ENCODE measurements at places on chromosomes 5 and 9. TPM values are rescaled to one million over a fixed set of nuclear protein-coding genes. Genes with fewer than 3 reads are reported as not detected.

Gene CACNA1B
- total RNA-seq = 0.19 TPM

Gene MUSK
- total RNA-seq = 1.5 TPM

Gene CLIC3
- total RNA-seq = 1.6 TPM

Gene TPPP
- total RNA-seq = 21.6 TPM

Gene IL17B
- not detected for total RNA-seq

Gene FOXD4
- 0.11 TPM for total RNA-seq

Gene MCTP1
- total RNA-seq = 7.8 TPM

Gene PTGER4
- 6.2 TPM for total RNA-seq

Gene OR1J2
- not detected for total RNA-seq

Gene FGF10
- 0.47 TPM for total RNA-seq

Gene FOXI1
- not detected for total RNA-seq

Gene LIX1
- not detected for total RNA-seq

Gene S100Z
- total RNA-seq = not detected

Gene SPAAR
- total RNA-seq = 6.5 TPM

Gene PCDHGA6
- total RNA-seq = 5.6 TPM

- peak; percentile 48 for DNase-seq
These were observed 52.7 kb downstream of the NDST1 start for GRCh38 chr5:150560401-150561191.

- no peak for DNase-seq
These were observed 297.6 kb downstream of the CDH10 start for GRCh38 chr5:24347158-24347557.

DNA sequence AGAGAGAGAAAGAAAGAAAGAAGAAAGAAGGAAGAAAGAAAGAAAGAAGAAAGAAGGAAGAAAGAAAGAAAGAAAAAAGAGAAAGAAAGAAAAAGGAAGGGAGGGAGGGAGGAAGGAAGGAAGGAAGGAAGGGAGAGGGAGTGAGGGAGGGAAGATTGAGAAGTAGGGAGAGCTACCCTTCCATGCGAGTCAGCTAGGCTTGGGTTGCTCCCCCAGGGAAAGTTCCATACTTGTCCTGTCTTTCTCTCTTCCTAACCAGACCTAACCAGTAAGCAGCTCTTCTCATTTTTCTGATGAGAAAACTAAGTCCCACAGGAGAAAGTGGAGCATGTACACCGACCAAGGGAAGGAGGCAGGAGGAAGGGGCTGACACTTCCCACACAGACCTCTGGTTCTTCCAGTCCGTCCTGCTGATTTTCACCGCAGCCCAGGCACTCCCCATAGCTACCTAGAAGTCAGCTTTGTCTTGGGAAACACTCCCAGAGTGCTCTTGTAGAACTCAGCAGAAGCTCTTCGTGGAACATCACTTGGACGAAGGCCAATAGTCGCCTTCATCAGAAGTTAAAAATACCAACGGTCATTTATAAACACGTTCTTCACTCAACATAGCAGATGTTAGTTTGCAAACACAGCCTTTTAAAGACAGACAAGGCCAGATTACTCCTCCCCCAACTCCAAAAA lies 29.0 kb upstream of the ENTREP1 start:
- DNase-seq = peak; percentile 17

DNA sequence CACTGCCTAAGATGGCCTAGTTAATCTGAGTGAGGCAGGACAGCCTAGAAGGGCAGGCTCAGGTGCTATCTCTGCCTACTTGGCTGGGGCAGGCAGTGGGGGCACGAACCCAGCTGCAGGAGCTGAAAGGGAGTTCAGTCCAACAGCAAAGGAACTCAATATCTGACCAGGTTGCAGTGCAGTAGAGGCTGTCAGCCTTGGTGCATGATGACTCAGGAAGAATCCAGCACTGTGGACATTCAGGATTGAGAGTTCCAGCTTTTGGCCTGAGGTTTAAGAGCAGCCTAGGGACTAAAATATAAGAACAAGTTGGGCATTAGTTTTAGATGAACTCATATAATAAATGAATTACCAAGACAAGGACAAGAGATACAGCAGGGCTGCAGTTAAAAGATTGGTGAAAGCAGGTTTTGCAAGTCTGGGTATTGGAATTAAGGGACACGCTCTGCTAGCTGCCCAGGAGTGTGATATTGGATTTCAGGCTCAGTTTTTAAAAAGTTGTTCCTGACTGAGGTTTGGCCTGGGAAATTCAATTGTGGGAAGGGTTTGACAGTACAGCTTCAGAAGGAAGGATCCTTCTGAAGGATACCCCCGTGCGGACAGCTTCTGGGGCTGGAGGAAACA lies 64.7 kb upstream of the ATG10 start:
- no peak for DNase-seq

DNA sequence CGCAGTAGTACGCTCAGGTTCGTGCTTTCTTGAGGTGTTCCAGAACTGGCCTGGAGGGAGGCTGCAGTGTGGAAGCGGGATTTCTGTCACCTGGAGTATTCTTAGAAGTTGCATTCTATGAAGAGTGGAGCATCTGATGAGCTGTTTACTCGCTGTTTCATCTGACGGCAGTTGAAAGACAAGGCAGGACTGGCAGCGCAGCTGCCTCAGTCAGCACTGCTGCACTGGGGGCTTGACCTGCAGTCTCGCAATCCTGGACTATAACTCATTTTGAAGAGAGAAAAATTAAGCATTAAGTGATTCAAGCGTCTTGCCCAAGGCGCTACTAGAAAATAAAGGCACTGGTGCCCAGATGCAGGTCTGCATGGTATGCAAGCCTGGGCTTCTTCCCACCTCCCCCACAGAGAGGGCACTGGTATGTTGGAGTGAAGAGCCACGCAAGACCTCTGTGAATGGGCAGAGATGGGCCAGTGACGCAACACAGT lies 10.6 kb downstream of the TENT4A start:
- DNase-seq = no peak

- no peak for DNase-seq
These were observed 1.3 kb upstream of the RNU6ATAC start for GRCh38 chr9:134165357-134166315.

DNA sequence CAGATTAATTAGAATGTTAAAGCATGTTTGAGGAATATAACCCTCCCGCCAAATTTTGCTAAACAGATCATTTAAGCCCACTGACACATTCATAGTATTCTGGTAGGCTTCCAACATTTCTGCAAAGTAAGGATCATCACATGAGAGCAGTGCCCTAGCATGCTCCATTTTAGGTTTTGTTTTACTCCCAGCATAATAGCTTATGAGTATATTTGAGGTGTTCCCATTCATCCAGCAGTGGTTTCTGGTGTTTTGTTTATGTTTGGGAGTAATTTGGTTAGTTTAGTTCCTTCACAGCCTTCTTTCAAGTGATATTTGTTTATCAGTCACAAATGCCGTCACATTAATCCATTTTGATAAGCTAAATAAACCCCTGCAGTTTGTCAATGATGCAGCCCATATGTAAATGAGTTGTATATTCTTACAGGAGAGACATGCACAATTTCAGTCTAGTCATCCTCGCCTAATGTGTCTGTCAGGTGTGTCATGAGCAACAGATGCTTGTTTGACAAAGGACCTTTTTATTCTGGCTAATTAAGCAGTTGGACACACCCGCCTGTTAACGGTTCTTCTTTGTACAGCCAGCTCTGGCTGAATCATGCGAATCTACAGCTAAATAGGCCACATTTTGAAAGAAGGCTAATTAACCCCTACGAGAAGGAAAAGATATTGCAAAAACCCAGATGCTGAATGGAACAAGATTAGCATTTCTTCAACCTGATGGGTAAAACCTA lies 124.4 kb downstream of the RFX3 start:
- DNase-seq = no peak

DNA sequence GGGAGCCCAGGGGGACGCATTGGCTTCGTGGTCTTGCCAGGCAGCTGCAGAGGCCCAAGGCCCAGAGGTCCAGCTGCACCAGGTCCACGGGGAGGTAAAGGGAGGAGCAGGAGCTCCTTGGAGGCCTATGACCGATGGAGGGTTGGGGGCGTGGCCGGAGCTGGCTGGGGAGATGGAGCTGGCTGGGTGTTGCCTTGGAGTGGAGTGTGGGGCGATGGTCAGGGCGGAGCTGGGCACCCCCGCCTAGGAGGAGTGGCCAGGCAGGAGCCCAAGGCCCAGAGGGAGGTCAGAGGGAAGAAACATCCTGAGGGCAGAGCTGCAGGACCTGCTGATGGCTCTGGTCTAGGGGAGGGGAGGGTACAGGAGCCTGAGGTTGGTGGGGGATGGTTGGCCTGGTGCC lies 44.6 kb downstream of the KCNT1 start:
- no peak for DNase-seq

- DNase-seq = no peak
These were observed 2.8 kb upstream of the PFN3 start for GRCh38 chr5:177403102-177403791.

DNA sequence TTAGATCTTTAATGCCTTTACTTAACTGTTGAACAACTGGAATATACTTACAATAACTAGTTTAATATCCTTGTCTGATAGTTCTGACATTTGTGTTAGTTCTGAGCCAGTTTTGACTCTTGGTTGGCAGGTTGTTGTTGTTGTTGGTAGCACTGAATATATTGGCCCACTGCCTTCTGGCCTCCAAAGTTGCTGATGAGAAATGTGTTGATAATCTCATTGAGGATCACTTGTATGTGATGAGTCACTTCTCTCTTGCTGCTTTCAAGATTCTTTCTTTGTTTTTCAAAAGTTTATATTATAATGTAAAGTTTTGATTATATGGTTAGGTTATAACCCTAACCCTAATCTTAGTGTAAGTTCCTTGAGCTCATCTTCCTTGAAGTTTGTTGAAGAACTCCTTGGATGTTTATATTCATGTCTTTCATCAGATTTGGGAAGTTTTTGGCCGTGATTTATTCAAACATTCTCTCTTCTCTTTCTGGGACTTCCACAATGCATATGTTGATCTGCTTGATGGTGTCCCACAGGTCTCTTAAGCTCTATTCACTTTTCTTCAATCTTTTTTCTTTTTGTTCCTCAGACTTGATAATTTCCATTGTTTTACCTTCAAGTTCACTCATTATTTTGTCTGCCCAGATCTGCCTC lies 149.7 kb downstream of the FGF18 start:
- DNase-seq = no peak

DNA sequence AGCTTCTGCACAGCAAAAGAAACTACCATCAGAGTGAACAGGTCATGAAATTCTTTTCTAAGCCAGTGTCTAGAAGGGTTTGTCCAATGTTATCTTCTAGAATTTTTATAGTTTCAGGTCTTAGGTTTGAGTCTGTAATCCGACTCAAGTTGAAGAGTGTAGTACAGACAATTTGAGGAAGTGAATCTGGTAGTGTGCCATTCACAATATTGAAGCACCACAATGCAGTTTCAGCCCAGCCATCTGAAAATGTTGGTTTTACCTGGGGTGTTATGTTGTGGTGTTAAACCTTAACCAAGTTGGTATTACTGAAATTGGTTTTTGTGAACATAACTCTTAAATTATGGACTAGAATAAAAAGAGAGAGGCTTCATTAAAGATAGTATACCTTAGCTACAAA lies 77.2 kb downstream of the ADAMTS16 start:
- no peak for DNase-seq

DNA sequence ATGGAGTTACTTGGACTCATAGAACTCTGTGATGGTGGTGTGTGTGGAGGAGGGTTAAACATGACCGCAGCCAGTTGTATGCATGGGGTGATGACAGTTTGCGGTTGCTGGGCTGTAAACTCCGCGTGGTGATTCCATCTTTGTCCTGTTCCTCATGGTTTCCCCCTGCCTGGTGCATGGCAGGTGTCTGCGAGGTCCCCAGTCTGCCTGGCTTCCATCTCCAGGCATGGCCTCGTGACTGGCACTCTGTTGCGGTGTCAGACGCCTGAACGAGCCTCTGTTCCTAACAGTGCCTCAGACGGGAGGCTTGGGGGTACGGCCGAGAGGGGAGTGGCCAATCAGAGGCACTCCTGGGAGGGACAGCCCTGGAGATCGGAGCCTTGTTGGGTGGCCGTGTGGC lies 33.9 kb upstream of the SH3PXD2B start:
- no peak for DNase-seq

- no peak for DNase-seq
These were observed 194.8 kb downstream of the AUH start for GRCh38 chr9:91166796-91167366.

DNA sequence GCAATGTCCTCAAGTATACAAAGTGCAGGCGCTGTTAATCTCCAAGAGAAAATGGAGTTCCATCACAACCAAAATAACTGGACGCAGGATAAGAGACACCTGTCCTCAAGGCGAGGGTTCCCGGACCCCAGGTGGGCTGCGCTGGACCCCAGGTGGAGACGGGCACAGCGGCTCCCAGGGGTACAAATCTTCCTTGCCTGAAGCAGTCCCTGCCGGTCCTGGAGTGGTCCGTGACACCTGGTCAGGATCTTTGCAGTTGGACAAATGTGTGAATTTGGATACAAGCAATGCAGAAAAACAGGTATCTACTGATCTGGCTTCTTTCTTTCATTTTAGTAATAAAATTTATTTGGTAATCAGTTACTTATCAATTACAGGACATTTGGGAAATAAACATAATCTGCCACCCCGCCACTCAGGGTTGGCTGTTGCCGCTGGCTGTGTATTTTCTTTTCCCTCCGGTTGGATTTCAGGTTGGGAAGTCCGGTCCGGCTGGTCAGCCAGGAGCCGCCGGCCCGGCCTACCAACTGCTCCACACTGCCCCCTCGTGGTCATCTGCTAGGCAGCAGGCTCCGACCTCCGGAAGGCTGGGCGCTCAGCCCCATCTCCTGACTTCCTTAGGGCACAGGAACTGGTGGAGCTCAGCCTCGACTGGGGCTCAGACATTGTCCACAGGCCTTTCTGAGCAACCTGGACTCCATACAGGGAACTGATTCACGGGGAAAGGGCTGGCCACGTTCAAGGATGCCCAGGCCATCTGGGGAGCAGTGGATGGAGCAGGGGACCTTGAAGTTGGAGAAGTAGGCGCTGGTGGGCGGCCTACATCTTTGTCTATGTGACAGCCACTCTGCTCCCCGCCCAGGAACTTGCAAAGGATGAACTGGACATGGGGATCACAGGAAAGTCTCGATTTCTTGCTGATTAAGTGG lies 43.4 kb downstream of the NXNL2 start:
- peak; percentile 75 for DNase-seq

DNA sequence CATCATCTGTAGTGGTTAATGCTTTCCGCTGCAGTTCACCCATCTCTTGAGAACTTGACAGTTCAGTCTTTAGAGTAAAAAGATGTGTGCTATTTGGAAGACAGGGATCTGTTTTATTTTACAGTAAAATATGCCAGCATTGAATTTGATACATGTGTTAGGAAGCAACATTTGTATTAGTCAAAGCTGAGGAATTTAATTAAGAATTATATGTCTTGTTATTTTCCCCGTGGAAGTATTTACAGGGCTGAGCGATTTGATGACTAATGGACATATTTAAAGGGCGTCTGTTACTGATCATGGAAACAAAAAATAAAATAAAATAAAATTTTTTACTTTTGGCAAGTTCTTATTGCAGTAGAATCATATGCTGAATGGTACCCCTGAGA lies 101.3 kb downstream of the PAM start:
- DNase-seq = no peak

DNA sequence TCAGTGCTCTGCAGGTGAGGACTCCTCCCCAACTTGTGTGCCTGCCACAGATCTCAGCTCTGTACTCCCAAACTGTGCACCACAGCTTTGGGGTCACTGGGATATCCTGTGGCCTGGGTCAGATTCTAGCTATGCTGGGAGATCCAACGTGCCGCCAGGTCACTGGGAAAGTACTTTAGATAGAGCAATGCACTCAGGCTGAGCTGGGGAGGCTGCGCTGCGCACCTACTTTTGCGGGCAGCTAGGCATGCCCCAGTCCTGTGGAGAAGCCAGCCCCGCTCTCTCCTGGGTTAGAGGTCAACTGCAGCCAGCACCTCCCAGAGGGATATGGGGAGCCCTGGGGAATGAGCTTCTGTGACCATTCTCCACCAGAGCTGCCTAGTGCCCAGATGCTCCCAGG lies 552.1 kb upstream of the CDH9 start:
- DNase-seq = no peak

GRCh38 chr9:98360176-98360708 lies 104.8 kb upstream of the TBC1D2 start:
- no peak for DNase-seq

Measured in left ventricle myocardium inferior (tissue), 1 donor.